ENCODE measurements at places on chromosomes 4 and X.

DNA sequence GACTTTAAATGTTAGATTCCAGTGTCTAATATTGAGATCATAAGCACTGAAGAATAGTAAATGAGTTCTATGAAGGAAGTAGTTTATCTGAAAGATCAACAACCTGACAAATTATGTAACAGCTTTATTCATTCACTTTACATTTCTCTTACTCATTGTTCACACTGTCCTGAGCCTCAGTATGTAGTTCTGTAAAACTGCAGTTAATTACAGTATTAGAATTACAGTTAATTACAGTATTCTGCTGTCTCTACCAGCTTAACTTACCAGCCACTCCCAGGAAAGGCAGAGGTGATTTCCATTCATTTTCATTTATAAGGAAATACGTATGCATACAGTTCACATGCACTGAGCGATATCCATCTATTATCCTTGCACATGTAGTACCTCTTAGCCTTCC lies 32.7 kb downstream of the NFKB1 start:
- DNase-seq: no peak

DNA sequence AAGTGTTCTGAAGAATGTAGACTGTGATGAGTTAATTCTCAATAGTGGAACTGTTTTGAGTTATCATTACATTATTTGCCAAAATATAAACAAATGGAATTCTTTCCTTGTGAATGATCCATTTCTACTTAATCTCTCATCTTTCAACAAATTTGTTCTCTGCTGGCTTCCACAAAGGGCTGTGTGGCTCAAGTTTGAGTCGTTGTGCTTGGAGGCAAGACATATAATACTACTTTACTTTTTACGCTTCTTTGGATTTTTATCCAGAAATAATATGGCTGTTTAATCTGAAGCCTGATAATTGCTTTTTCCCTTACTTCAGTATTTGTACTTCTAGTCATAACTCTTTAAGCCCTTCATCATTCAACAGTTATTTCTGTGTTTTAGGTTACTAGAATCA lies 169.5 kb downstream of the ARHGAP10 start:
- DNase-seq: no peak

GRCh38 chr4:152106113-152106763 lies 345.4 kb upstream of the GATB start:
- DNase-seq: peak; percentile 88

DNA sequence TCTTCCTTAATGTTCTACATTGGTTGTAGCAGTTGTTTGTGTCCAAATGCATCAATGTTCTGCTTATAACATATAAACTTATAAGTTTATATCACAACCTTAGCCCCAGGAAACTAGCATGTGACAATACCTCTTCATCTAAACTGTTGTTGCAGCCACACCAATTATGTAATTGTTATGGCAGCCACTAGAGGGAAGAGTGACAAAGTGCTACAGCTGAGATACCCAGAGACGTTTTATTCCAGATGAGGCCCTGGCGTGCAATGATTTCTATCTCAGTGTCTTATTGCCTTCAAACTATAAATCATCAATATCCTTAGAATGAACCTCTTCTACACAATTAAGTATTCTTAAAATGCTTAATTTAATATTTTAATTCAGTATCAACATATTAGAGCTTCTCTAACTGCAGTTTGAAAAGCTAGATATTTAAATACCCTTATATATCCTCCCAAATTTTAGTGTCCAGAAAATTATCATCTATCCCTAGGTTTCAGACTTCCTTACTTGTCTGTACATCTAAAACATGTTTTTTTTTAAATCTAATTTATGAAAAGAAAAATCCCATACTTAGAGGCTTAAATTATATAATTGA lies 171.6 kb downstream of the PCDH10 start:
- DNase-seq: peak; percentile 5

- no peak for DNase-seq
These were observed 16.3 kb downstream of the NDNF start for GRCh38 chr4:121056066-121056465.

DNA sequence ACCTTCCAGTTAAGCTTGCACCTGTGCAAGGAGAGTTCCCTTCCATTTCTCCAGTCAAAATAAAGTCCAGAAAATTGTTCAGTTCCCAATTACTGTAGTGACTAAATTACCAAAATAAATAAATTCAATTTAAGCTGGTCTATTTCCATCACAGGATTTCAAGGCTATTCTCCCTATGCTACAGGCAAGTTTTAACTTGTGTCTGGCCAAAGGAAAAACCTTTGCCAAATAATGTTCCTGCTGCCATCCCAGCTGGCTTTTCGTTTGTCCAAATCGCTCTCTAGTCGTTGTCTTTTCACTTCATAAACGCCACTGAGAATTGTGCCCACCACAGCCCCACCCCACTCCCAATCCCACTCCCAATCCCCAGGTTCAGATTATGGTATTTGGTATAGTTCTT lies 2.4 kb downstream of the KCTD8 start:
- no peak for DNase-seq

- DNase-seq: no peak
These were observed 93.9 kb upstream of the CBR4 start for GRCh38 chr4:169103966-169104412.

DNA sequence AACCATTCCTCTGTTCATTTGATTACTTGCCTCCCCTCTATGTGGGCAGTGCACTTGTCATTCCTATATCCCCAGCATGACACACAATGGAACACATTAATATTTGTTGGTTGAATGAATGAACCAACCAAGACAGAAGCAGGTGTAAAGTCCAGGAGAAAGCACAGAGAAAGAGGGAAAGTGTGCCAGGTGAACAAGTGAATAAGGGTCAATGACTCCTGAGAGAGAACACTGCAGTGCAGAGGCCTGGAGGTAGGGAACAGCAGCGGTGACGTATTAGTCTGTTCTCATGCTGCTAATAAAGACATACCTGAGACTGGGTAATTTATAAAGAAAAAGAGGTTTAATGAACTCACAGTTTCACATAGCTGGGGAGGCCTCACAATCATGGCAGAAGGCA lies 53.1 kb downstream of the USP46 start:
- DNase-seq: no peak

DNA sequence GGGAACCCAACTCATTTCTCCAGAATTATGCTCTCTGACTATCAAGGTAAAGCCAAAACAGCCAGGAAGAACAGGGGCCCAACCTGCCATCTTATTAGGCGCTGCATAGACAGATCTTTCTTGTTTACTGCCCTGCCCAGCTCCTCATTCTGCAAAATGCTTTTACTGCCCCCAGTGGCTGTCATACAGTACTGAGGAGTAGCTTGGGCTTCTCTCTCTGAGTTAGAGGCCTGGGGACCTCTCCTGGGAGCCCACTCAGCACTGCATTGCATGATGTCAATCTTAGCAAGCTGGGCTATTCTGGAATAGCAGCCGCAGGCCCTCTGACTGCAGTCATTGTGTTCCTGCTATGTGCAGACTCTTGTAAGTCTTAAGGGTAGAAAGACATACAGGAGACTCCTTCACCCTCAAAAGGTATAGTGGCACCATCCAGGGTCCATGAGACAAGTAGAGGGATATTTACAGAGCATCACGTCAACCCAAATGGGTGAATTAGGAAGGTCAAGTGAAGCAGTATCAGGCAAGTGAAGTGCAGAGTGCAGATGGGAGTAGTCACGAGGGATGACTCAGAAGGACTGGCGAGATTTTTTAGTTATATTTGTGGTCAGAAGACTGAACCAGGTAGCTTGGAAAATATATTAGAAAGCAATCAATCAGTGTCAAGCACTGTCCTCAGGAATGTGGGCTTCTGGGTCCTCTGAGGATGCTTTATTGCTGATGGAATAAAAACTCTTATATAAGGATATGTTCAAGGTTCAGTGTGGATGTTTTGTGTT lies 294.1 kb upstream of the SFRP2 start:
- DNase-seq: no peak

DNA sequence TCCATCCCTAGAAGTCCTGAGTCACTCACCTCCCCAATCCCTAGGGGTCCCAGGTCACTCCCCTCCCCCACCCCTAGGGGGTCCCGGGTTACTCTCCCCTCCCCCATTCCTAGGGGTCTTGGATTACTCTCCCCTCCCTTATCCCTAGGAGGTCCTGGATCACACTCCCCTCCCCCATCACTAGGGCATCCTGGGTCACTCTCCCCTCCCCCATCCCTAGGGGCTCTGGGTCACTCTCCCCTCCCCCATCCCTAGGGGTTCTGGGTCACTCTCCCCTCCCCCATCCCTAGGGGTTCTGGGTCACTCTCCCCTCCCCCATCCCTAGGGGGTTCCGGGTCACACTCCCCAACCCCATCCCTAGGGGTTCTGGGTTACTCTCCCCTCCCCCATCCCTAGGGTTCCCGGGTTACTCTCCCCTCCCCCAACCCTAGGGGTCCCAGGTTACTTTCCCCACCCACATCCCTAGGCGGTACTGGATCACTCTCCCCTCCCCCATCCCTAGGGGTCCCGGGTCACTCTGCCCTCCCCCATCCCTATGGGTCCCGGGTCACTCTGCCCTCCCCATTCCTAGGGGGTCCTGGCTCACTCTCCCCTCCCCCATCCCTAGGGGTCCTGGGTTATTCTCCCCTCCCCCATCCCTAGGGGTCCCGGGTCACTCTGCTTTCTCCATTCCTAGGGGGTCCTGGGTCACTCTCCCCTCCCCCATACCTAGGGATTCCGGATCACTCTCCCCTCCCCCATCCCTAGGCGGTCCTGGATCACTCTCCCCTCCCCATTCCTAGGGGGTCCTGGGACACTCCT lies 2.1 kb downstream of the ASMTL start:
- no peak for DNase-seq

GRCh38 chr4:74292111-74292870 lies 16.0 kb upstream of the EPGN start:
- no peak for DNase-seq

DNA sequence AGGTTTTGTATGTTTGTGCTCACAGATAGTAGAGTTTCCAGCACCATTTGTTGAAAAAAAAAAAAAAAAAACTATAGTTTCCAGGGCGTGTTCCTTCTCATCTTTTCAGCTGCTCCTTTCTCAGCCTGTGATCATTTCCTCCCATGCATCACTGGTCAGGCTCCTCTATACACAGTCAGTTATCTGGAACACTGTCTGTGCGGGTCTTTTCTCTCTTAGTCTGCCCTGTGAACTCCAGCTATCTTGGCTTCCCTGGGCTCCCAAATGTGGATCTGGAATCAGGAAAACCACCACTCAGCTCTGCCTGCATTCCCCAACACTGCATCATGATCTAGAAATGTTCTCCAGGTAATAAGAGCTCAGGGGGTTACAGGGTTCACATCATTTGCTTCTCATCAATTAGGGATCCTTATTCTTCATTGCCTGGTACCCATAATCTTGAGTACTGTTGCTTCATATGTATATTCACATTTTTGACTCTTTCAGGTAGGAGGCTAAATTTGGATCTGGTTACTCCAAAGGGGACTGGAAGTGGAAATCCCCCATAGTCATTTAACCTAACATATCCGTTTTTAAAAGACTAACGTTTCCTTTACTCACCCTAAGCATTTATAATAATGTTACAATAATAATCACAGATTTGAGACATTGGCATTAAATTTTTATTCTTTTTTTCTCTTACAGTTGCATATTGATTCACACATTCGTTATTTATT lies 221.8 kb upstream of the KLF3 start:
- no peak for DNase-seq

- no peak for DNase-seq
These were observed 156.6 kb downstream of the CAMK2D start for GRCh38 chr4:113604955-113605354.

DNA sequence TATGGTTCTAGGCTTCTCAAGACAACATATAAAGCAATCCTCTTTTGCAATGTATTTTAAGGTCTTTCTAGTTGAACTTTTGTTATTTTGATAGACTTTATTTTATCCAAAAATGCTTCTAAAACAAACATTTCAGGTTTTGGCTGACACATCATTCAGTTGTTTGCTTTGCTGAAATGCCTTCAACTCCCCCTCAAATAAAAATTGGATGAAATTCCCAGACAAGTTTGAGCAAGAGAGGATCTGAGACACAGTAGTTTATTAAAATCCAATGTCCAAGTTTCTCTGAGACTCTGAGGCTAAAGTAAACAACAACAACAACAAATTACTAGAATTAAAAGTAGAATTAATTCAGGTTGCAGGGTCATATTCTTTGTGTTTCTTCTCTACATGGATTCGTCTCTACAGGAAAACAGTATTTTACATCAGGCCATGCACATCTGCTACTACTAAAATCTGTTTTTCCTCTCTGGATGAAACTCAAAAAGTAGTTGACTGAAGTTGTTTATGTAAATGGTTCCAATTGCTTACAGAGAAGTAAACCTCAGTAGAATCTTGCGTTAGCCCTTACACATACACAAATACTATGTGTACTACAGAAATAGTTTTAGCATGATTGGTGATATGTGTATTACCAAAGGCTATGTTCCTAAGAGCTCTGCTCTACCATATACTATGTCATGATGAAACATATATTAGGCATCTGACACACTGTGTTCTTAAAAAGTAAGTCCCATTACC lies 64.9 kb downstream of the PRSS12 start:
- no peak for DNase-seq

GRCh38 chrX:124250835-124251437 lies 81.5 kb upstream of the TEX13D start:
- no peak for DNase-seq

DNA sequence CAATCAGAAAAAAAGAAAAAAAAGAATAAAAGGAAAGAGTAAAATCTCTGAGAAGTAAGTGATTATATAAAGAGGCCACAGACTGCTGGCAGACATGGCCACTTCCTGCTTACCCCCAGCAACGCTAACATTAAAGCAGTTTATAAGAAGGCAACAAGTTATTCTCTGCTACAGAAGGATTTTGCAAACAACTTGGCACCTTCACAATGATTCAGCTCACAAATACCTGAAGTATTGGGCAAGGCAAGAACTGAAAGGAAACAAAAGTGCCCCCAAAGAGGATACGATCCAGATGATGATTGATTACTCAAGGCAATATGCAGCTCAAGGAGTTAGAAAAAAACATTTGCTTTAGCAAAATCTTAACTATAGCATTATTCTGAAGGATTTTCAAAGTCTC lies 718.8 kb downstream of the KLHL13 start:
- no peak for DNase-seq

- no peak for DNase-seq
These were observed 92.8 kb upstream of the CCDC160 start for GRCh38 chrX:134144231-134144630.
